HEK293T (cell line): ENCODE measurements at places on chromosomes 1 and 21.

DNA sequence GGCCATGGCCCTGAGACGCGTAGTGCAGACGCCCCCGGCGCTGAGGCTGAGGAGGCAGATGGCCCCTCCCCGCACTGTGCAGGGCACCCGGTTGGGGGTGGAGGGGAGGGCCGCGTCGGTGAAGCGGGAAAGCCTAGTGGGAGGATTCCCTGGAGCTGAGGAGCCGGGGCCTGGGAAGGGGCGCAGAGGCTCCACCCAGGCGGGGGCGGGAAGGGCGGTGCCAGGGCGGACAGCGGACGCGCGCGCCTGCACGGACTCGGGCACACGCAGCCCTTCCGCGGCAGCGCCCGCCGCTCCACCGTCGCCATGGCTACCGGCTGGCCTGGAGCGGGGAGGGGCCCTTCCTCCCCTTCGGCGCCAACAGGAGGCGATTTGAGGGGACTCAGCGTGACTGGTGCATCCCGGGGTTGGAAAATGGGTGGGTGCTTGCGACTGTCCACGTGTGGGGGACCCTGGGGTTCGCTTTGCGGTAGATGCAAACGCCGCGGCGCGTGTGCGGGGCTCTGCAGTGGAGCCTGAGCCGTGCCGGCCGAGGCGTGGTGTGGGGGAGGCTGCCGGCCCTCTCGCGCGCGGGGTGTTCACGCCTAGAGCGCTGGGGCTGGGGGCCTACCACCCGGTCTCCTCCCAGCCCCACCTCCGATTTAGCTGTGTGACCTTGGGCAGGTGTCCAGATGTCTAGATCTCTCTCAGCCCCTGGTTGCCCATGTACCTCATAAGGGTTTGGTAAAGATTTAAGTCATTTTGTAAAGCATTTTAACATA is 35.1 kb downstream of the PTPRF start:
- DNase-seq: no peak

DNA sequence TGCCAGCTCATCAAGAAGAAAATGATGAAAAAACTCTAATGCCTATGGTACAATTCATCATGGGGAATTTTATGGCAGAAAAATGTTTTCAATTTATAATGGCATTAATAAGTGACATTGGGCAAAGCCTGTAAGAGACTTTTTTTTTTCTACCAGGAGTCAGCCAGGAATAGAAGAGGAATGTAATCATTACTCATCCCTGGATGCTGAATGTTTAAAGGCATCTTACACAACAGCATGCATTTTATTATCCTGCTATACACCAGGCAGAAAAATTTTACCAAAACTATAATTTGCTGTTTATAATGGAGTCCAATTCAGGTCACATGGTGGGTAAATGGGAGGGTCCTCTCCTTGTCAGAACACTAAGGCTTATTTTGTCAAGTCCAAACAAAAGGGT is 189.9 kb upstream of the BEND5 start:
- no peak for DNase-seq

DNA sequence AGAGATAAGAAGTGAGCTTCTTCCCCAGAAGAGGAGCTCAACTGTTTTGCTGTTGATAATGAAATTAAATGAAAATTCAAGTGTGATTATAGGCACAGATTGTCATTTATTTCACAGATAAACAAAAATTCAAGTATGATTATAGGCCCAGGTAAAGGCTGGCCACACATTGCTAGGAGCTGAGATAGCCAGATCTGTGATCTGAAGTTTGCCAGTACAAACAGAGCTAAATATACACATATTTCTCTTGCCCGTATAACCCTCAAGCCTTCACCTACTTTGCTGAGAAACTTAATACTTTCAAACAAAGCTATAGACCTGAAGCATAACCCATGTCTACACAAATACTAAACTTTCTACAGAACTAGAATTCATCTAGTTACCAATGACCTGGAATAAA is 31.3 kb upstream of the NRIP1 start:
- DNase-seq: no peak

DNA sequence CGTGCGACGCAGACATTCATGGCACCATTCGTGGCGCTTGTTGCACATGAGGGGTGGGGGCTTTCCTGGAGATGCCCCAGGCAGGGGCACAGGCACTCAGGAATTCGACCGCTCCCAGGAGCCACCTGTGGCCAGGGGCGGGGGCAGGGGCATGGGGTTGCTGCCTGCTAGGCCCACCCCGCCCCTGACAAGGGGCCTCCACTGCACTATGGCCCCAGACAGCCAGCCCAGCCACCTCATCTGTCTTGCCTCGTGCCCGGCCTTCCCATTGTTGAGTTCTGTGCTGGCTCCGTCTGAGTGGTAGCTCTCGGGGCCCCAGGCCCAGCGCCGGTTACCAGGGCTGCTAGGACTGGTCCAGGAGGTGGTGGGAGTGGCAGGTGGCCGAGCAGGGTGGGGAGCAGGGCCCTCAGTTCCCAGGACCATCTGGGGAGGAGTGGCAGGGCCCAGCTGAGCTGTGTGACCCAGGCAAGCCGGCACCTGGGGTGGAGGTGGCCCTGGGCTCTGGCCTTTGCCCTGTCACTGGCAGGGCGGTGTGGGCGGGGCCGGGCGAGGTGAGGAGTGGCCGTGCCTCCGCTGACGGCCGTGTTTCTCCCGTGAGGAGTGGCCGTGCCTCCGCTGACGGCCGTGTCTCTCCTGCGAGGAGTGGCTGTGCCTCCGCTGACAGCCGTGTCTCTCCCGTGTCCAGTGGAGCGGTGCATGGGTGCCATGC is 1.9 kb downstream of the PLCH2 start:
- no peak for DNase-seq
